ENCODE measurements at places on chromosomes 6 and 20.

DNA sequence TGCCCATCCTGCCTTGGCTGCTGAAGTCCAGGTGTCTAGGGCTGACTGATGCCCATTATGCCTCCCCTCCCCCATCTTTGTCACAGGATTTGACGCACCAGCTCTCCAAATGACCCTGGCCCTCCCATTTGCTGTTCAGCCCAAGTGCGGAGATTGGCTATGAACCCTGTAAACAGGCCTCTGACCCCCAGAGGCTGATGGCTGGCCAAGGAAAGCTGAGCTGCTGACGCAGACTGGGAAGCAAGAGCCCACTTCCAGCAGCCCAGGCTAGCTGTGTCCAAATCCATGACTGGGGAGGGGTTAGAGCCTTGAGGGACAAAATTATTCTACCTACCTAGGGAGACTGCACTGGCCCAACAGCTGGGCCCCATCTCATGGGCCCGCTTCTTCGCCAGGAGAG, 797 bp upstream of the GNRH2 start:
- DNase-seq = no peak

- peak; percentile 40 for DNase-seq
Measured at GRCh38 chr20:13397300-13397724, 176.2 kb downstream of the ISM1 start.

GRCh38 chr20:38900606-38901005, 25.6 kb upstream of the FAM83D start:
- DNase-seq = no peak

GRCh38 chr6:63475707-63476106, 96.6 kb upstream of the LOC128125822 start:
- DNase-seq = no peak

Measured in cardiac fibroblast (primary cell).